ENCODE measurements at places on chromosomes 7 and 10. TPM values are rescaled to one million over a fixed set of nuclear protein-coding genes. Genes with fewer than 3 reads are reported as not detected.

The COL28A1 gene
- 0.39 TPM for total RNA-seq

The PYROXD2 gene
- 5.5 TPM for total RNA-seq

The DNAJC12 gene
- total RNA-seq: 54.7 TPM

The C7orf57 gene
- total RNA-seq: not detected

The FAM171A1 gene
- total RNA-seq: 186 TPM

The ABCC2 gene
- total RNA-seq: 0.39 TPM

The GHRHR gene
- not detected for total RNA-seq

DNA sequence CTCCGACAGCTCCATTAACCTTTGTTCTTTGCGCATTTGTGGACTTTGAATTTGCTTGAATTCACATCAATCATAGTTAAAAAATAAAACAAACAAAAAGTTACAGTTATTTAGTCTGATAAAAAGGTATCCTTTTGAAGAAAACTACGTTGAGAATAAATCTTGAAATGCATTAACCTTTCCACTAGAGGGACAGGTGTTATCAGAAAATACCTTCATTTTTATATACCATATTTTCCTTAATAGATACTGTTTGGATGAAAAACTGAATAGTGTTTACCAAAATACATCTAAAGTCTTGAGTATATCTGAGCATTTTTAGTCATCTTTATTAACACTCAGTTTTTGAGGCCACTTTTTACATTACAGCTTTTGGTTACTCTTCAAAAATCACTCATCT is 371.9 kb downstream of the ZWINT start:
- DNase-seq: no peak

DNA sequence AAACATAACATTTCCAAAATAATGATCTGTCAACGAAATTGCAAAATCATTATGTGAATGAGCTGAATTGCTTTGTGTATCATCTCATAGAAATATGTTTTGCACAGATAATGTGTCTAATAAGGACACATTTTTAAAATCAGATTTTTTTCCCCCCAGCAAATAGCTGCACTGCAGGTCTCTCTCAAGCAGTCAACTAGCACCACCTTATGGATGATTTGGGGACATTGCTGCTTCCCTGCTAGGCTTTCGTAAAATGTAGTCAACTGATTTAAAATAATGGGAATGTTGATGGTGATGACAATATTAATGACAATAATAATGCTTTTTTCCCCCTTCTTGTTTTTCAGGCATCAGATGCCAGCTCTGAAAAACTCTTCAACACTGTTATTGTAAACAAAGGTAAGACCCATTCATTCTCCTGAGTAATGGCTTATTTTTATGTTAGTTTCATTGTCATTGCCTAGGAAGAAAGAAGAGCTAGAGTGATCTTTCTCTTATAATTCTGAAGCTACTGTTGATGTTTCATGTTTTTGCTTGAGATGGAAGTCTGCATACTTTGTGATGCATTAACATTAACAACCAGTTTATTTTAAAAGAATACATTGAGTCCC is 433.6 kb upstream of the GALNT17 start:
- no peak for DNase-seq

GRCh38 chr7:94623820-94624219 is 32.1 kb downstream of the SGCE start:
- no peak for DNase-seq

- DNase-seq: no peak
These were observed 54.7 kb downstream of the HSPA12A start for GRCh38 chr10:116687633-116688032.

DNA sequence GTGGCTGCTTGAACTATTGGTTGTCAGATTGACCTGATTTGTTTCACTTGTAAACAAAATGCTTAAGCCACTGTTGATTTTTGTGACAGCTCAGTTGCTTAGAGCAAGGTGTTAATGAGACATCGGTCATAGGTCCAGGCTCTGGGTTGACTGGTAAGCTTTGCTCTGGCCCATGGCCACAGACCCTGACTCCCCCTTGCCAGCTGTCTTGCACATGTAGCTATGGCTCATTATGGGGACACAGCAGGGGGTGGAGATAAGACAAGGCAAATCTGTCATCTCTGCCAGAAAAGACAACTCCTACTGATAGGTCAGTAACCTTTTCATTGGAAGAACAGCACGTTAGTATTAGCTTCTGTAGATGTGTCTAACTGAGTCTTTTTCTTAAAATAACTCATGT is 95.3 kb downstream of the KAT6B start:
- DNase-seq: peak; percentile 49

GRCh38 chr7:104883248-104883717 is 130.7 kb upstream of the KMT2E start:
- DNase-seq: no peak

DNA sequence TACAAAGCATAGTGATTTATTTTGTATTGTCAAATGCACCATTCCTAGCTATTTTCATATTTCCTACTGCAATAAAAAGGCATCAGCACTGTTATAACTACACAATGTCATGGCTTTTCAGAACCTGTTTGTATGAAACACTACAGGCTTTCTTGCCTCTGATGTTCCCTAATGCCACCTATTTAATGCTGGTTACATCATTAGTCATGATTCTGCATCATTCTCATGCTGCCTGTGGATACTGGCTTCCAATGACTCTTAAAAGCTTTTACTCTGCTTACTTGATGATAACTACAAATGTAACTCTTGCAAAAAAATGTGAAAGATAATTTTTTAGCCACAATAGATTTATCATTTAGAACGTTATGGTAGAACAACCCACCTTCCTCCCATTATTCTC is 529.4 kb downstream of the HTR7 start:
- no peak for DNase-seq

- no peak for DNase-seq
These were observed 27.7 kb upstream of the DDIT4 start for GRCh38 chr10:72245949-72246525.

DNA sequence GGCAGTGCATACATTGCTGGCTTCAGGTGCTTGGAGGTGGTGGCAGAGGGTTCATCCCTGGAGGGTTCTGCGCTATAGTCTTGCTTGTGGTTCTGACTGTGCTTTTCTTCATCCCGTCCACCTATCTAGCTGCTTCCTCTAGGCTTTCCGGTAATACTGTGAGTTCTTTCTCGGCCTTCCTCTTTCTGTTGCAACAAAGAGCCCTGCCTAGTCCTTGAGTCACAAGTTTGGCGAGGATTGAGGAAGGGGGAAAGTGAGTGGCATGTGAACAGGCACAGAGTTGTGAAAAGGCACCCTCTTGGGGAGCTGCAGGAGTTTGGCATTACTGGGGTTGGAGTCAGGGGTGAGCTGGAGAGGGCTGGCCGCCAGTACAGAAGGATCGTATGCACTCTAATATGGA is 123.0 kb downstream of the SH2D4B start:
- DNase-seq: no peak

DNA sequence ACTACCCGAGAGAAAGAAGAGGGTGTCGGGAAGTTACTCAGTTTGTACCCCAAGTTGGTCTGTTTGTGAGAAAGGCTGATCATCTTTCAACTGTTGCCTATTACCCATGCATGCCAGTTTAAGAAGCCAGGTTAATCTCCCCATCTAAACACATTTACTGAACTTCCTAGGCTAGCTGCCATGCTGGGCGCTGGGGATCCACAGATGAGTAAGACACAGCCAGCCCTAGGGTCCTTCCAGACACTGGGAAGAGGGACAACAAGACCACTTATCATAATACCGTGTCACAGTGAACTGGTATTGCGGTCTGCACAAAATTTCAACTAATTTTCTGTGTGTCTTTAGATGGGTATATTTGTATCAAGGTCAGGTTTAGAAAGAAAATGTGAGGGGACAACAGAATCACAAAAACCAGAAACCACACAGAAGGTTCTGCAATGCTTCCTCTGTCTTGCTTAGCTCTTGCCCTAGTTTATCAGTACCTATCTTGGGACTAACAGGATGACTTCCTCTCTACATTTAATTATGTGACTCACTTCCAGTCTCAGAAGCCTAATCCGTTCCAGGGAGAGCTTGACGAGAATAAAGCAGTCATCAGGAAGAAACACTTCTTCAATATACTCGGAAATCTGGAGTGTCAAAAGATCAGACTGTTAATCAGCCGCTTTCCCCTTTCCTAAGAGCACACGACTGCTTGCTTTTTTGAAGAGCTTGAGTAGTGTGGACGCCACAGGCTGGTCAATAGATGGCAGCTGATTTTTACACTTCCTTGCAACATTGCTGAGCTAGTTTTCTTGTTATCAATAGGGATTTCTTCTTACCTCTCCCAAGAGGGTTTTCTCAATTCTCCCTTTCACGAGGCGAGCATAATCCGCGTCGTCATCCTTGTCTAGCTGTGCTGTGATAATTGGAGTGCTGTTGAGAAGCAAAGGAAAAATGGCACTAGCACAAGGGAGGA is 45.7 kb downstream of the POLR3A start:
- no peak for DNase-seq

- DNase-seq: no peak
These were observed 15.8 kb downstream of the SCD start for GRCh38 chr10:100362570-100363496.

DNA sequence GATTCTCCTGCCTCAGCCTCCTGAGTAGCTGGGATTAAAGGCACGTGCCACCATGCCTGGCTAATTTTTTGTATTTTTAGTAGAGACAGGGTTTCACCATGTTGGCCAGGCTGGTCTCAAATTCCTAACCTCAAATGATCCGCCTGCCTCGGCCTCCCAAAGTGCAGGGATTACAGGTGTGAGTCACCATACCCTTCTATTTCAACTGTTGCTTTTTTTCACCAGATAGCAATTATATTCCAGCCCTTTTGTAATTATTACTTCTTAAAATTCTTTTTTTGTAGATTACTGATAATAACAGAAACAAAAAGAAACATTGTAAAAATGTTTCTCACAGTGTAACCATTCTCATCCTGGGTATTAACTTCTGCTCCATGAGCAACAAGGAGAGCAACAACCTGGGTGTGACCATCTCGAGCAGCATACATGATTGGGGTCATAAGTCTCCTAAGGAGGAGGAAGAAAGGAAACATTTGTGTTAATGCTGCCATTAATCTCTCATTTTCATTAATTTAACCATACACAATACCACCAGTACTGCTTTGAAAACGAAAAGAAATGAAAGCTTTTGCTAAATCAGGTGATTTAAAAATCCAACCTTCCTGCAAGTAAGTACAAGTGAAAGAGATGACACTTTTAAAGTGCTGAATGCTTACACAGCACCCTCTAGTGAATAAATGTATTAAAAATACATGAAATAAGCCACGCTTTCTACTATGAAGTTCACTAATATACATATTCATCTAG is 41.8 kb downstream of the ASZ1 start:
- DNase-seq: no peak

DNA sequence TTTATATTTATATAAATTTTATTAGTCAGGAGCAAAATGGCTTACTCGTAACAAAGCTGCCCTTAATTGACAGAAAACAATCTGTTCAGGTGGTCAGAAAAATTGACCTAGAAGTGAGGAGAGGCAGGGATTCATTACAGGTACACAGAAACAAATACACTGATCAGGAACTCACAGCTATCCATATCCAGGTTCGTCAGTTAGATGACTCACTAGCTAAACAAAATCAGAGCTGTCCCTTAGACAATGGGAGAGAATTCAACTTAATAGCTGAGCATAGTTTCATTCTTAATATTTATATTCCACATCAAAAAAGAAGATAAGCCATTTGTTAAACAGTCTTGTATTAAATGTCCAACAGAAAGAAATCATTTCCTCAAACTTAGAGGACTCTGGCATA is 41.7 kb downstream of the HYCC1 start:
- DNase-seq: no peak

- DNase-seq: no peak
These were observed 19.8 kb downstream of the POT1 start for GRCh38 chr7:124909808-124910207.

GRCh38 chr10:101575580-101576210 is 12.4 kb downstream of the POLL start:
- DNase-seq: no peak

- DNase-seq: no peak
These were observed 519 bp upstream of the RPP38 start for GRCh38 chr10:15096661-15097010.

DNA sequence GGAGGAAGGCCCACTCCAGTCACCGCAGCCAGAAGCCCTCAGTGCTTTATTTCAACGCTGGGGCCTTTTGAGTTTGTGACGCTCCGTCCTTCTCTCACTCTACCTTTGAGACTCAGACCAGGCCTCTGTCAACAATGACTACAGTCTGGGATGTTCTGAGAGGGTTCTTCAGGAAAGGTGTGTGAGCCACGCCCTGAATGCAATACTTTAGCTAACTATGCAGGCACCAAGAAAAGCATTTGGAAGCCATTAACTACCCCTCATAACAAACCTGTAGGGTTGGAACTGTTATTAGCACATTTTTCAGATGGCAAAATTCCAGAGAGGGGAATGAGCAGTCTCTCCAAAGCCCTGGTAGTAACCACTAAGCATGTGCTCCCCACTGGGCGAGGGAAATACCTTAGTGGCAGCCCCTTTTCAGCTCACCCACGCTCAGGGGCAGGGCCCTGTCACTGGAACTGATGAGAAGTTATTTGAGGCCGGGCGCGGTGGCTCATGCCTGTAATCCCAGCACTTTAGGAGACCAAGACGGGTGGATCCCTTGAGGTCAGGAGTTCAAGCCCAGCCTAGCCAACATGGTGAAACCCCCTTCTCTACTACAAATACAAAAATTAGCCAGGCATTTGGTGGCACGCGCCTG is 5.7 kb upstream of the ARPC1B start:
- DNase-seq: no peak

- DNase-seq: peak; percentile 25
These were observed 8.7 kb downstream of the TAF3 start for GRCh38 chr10:7826971-7827370.

GRCh38 chr7:22385326-22385725 is 28.4 kb upstream of the RAPGEF5 start:
- DNase-seq: no peak
